T-helper 17 cell (primary cell): ENCODE measurements at places on chromosomes 3 and 15. TPM values are rescaled to one million over a fixed set of nuclear protein-coding genes. Genes with fewer than 3 reads are reported as not detected.

DNA sequence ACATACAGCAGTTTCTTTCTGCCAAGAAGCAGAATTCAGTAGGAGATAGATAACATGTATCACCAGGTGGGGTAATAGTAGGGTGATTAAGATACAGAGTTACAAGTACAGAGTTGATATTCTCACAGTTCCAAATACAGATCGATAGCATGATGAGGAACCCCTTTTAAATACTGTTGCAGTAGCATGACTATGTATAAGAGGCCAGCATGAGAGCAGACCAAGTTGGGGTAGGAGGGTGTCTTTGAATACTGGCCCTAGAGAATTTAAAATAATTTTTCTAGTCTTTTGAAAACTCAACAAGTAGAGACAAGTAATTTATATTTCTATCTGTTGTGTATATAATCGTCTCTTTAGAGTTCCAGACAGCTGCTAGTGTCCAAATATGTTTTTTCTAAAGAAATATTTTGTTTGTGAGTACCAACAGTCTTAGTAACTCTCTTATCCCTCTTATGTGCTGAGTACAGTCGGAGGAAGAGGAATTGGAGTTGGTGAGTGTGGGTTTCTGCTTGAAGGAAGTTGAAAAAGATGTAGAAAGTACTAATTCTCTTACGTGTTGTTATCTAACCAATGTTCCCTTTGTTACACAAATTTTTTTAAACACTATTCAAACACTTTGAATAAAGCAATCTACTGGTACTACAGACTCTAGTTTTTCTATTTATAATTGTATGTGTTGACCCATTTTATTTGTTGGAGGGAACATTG, 30.2 kb downstream of the LYSMD4 start:
- DNase-seq, result no peak

DNA sequence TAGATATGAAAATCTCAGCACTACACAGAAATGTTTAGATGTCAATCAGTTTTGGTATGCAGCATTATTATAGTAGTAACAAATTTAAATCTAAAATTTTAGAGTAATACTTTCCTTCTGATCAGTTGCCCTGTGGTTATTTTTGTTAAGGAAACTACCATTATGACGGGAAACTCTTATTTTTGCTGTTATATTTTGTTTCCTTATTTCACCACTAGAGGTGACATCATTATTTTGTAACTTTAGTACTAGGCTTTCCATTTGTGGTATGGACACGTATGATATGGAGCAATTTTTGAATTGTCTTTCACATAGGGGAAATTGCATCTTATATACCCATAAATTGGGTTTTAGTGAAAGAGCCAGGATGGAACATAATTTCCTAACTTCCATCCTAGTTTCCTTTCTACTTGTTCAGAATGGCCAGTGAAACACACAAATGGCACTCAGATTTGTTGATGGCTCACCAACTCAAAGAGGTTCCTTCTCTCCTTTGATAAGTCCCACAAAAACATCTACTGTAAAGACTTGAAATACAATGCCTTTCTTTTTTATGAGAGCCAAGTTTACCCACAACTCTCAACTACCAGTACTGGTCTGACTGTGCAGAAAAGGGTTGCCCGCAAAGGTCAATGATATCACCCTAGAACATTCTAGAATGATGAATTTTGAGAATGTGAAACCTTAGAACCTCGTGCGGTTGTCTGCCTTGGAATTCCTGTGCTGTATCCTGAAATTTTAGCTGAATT, 19.4 kb upstream of the PPP4R2 start:
- no peak for DNase-seq

DNA sequence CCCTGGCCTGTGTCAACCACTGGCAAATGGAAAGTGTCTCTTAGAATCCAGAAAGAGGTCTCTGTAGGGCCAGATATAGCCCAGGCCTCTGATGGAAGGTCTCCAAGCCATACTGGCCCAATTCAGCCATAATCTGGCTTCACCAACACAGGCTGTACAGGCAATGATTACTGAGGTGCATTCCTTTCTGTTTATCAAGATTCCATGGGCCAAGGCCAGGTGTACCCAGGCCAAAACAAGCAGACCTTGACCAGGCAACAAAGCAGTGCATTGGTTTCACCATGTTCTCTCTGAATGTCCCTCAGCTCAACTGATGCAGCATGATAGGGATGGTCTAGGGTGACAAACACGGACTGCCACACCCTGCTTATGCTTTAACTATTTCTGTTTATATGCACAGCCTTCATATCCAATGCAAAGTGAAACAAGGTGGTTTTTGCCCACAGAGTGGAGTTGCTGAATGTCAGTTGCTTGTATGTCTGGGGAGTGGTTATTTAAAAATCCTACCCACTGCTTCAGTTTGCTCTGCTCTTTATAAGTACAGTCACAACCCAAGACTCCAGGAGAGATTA, 25.2 kb downstream of the CCNL1 start:
- no peak for DNase-seq

DNA sequence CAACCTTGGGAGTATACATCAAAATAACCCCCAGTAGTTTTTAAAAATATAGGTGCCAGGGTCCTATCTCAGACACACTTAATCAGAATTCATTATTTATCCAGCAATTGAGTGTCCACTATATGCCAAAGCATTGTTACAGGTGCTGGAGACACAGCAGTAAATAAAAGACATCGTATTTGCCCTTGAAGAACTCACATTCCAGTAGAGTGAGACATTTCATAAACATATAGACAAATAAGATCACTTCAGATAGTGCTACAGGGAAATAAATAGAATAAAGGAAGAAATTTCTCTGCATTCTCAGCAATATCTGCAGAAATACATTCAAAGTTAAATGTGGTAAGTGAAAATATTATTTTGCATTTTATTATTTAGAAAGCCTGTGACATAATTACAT, 34.1 kb upstream of the ANKRD28 start:
- DNase-seq, result no peak

GRCh38 chr15:38176155-38176554, 76.5 kb upstream of the SPRED1 start:
- no peak for DNase-seq

DNA sequence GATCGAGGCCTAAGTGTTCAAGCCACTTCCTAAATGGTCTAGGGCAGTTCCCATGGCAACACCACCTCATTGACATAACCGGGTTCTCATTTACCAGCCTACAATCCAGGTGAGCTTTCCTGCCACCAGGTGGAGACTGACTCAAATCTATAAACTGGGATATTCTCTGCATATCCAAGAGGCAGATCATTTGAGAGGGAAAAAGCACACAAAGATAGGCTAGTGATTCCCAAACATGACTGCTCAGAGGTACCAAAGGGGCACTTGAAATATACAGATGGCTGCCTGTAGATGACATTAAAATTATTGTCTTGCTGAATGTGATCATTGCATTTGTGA, 141.3 kb upstream of the PROK2 start:
- no peak for DNase-seq

DNA sequence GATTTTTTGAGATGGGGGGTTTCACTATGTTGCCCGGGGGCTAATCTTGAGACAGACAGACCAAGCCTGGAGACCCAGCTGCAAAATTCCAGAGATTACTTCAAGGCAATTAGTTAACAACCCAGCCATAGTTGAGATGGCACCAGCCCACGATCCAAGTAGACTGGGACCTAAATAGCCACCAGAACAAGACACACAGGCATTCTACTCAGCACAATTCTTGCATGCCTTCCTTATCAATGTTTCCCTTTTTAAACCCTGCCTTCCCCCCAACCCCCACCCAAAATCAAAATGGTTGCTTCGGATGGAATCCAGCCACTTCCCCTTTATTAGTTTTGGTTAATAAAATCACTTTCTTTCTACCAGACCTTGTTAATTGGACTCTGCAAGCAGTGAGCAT, 28.6 kb downstream of the FAM240A start:
- DNase-seq, result no peak

DNA sequence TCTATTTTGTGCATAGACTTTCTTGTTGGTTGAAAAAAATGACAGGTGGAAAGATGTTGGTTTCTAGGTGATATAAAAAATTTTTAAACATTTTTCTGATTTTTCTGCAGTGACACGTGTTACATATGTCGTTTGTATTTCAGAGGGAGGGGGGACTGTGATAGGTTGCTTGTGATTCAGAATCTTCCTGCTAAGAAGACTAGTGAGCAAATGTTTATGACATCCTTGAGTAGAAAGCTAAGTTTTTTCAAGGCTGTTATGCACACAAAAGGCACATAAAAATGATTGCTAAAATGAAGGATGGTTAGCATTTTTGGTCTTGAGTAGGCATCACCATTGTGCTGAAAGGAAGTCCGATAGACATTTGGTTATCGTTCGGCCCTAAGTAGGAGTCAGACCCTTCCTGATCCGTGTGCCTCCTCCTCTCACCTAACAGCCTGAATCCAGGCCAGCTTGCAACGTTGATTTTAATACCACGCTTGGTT, 1.5 kb downstream of the ZNF639 start:
- no peak for DNase-seq

Gene ZNF660
- total RNA-seq, result not detected

Gene MYL3
- total RNA-seq, result not detected

DNA sequence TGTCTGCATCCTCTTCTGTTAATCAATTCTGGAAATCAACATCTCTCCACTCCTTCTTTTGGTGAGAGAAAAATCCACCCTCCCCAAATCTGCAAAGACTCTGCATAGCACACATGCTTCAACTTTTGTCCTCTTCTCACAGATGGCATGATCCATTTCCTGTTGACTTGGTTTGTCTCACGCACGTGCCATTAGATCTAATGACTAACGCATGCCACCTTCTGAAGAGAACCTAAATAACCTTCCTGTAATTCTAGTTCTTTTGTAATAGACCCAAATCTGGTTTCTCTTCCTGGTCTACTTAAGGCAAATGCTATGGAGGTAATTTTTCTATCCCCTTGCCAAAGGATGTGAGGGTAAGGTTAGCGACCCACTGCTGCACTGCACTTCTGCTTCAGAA, 51.0 kb upstream of the ATOSA start:
- DNase-seq, result no peak

- peak; percentile 79 for DNase-seq
Observed at GRCh38 chr3:53072653-53073552, 27.0 kb upstream of the SFMBT1 start.

GRCh38 chr15:54722342-54722986, 474.3 kb downstream of the RSL24D1 start:
- no peak for DNase-seq

Gene TRANK1
- 64.7 TPM for total RNA-seq

DNA sequence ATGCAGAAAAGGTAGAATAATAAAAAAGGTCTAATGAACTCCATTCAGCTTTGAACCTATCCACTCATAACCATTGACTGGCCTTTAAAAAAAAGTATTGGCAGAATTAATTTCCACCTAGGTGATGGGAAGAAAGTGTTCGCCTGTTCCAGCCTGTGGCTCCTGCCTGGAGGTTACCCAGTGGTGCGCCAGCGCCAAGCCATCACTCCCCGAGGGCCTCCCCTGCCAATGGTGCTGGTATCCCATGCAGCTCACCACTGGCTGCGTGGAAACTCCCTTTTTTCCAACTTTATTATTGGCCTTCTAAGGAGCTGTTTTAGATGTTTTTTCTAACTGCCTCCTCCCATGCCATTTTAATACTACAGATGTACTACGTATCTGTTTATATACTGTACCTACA, 29.4 kb downstream of the NIPA2 start:
- DNase-seq, result no peak

DNA sequence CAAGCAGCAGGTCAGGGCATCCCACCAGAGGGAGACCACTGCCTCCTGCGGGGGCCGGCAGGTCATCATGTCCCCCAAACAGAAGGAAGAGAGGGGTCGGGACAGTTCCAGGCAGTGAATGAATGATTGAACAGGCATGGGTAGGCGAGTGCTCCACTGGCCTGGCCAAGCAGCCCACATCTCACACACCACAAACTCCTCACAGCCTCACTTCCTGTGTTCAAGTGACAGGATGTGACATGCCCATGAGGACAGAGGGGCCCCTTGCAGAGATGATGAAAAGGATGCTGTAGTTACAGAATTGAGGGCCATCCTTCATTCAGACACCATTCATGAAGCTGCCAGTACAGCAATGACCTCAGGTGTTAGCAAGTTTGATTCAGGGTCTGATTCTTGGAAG, 3.7 kb downstream of the IQSEC1 start:
- no peak for DNase-seq

DNA sequence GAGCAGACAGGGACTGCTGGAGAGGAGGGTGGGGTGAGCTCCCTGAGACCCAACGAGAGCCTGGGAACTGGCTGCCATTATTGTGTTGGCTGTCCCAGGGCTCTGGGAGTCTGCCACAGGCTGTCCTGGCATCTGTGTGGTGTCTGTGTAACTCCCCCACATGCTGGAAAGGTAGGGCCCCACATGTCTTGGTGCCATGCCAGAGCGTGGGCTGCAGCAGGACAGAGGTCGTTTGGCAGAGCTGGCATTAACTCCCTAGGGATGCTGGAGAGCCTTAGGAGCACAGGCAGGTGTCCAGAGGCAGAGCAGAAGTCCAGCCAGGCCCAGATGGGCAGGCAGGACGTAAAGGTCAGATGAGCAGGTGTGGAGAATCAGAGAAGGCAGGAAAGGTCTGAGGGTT, 9.7 kb downstream of the TIMP4 start:
- DNase-seq, result no peak

Gene CPLX3
- not detected for total RNA-seq

DNA sequence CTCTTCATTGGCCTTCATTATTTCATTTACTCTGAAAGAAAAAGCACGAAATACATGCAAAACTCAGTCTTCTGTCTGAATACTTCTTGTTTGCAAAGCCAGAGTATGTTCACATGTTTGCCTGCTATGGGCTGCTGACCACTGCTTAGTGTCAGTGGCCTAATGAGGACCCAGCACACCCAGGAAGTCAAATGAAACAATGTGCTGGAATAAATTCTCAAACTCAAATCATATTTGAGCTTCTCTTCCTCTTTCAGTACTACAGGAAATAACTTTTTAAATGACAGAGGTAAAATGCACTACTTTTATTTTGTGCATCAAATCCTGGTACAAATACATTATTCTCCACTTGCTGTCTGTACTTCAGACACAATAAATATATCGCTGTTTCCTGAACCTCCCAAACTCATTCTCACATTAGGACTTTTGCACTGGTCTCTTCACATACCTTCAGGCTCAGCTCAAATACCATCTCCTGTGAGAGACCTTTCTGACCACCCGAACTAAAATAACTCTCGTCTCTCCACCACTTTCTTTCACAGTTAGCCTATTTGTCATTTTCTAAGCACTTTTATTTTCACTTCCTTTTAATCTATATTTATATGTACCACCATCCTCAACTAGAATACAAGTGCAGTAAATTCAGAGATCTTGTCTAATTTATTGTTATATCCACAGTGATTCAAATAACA, 176.8 kb downstream of the TUSC7 start:
- DNase-seq, result no peak

DNA sequence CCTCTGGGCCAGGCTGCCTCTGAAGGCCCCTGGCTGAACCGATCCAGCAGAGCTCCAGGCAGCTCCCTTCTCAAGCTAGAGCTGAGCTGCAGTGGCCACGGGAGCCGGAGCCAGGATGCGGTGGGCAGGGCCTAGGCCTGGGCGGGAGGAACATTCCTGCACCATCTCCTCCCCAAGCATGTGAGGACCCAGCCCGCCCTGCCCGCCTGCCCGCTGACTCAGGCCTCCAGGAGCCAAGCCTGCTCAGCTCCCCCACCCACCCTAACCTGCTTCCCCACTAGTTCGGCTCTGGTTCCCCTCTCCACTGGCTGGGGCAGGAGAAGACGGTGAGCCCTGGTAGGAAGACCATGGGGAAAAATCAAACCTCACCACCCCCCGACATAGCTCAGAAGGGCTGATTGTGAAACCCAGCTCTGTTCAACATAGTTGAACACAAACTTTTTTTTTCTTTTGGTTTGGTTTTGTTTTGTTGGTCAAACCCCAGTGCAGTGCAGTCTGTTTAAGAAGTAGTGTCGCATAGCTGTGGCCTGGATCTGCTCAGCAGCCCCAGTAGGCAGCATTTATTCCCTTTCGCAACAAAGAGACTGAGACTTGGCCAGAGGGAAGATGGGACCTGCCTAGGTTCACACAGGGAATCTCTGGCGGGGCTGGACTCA, 13.5 kb downstream of the SNX33 start:
- no peak for DNase-seq
